ENCODE measurements at places on chromosomes 4 and X. TPM values are rescaled to one million over a fixed set of nuclear protein-coding genes. Genes with fewer than 3 reads are reported as not detected.

USP27X gene
- 4.2 TPM for total RNA-seq

ODAPH gene
- not detected for total RNA-seq

AKAP14 gene
- not detected for total RNA-seq

- H3K36me3 ChIP-seq, result no peaks in the 10 kb centered on the region
- H3K27ac ChIP-seq, result no peak overlapping the region
- no peak for DNase-seq
- peaks cover 2% of the 10 kb centered on the region for H3K27me3 ChIP-seq
- no peak overlapping the region for H3K4me3 ChIP-seq
- peaks cover 12% of the 10 kb centered on the region for H3K4me1 ChIP-seq
Observed at GRCh38 chr4:118356731-118357130, 3.9 kb upstream of the PRSS12 start.

GRCh38 chr4:70927502-70928137 is 25.5 kb downstream of the MOB1B start:
- DNase-seq, result no peak
- H3K4me1 ChIP-seq, result peaks cover 8% of the 10 kb centered on the region
- H3K27me3 ChIP-seq, result no peaks in the 10 kb centered on the region
- no peak overlapping the region for H3K4me3 ChIP-seq
- H3K27ac ChIP-seq, result no peak overlapping the region
- no peaks in the 10 kb centered on the region for H3K36me3 ChIP-seq

- H3K27me3 ChIP-seq, result no peaks in the 10 kb centered on the region
- H3K4me3 ChIP-seq, result no peak overlapping the region
- no peaks in the 10 kb centered on the region for H3K4me1 ChIP-seq
- H3K36me3 ChIP-seq, result no peaks in the 10 kb centered on the region
Observed at GRCh38 chrX:132204629-132205028, 14.6 kb downstream of the RAP2C start.

- peaks cover 5% of the 10 kb centered on the region for H3K4me1 ChIP-seq
- no peaks in the 10 kb centered on the region for H3K27me3 ChIP-seq
- DNase-seq, result no peak
- no peak overlapping the region for H3K27ac ChIP-seq
- H3K36me3 ChIP-seq, result no peaks in the 10 kb centered on the region
Observed at GRCh38 chr4:15753786-15754185, 24.3 kb upstream of the CD38 start.

DNA sequence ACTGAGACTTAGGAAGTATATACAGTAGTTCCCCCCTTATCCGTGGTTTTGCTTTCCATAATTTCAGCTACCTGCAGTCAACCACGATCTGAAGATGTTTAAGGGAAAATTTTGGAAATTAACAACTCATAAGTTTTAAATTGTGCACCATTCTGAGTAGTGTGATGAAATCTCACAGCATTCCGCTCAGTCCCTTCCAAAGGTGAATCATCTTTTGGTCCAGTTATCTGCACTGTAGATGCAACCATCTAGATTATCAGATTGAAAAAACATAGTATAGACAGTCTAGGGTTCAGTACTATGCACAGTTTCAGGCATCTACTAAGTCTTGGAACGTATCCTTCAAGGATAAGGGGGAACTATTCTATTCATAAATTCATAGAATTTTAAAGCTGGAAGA is 109.0 kb downstream of the ANXA3 start:
- peaks cover 31% of the 10 kb centered on the region for H3K4me1 ChIP-seq
- no peak overlapping the region for H3K27ac ChIP-seq
- no peaks in the 10 kb centered on the region for H3K36me3 ChIP-seq
- no peak for DNase-seq
- no peak overlapping the region for H3K4me3 ChIP-seq
- no peaks in the 10 kb centered on the region for H3K27me3 ChIP-seq

GRCh38 chr4:13722649-13723048 is 95.1 kb upstream of the BOD1L1 start:
- no peaks in the 10 kb centered on the region for H3K27me3 ChIP-seq
- no peak for DNase-seq
- no peaks in the 10 kb centered on the region for H3K36me3 ChIP-seq

GRCh38 chr4:72073816-72074215 is 42.0 kb downstream of the NPFFR2 start:
- H3K27me3 ChIP-seq, result no peaks in the 10 kb centered on the region
- H3K4me1 ChIP-seq, result no peaks in the 10 kb centered on the region
- no peaks in the 10 kb centered on the region for H3K36me3 ChIP-seq

DNA sequence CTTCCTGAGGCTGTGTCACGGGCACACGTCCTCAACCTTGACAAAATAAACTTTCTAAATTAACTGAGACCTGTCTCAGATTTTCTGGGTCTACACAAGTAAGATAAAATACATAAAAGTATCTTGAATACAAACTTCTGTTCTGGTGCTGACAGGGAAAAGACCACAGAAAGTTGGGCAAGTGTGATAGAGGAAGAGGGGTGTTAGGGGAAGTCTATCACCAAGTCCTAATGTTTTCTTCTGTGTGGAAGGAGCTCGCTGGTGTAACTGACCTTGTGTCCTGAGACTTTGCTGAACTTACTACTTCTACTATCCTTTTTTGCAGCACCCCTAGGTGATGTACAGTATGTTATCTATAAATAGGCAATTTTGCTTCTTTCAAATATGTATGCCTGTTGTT is 97.0 kb upstream of the STIM2 start:
- no peaks in the 10 kb centered on the region for H3K27me3 ChIP-seq
- no peak for DNase-seq
- no peak overlapping the region for H3K27ac ChIP-seq
- no peaks in the 10 kb centered on the region for H3K36me3 ChIP-seq
- H3K4me3 ChIP-seq, result no peak overlapping the region
- no peaks in the 10 kb centered on the region for H3K4me1 ChIP-seq

DNA sequence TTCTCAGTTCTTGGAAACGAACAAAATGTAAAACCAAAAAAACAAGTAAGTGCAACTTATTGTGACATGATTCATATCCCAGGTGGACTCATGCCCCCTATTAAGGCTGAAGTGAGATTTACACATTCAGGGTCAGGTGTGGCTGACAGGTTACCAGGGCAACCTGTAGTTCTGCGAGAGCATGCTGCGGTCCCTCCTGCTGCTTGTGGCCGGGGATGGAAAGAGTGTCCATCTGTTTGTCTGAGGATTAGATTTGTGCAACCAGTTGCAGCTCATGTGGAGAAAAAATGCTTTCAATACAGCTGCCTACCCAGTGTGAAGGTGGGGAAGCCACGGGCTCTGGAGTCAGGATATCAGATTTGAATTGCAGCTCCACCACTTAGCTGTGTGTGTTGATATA is 78.8 kb downstream of the FAM184B start:
- H3K27ac ChIP-seq, result no peak overlapping the region
- no peaks in the 10 kb centered on the region for H3K27me3 ChIP-seq
- no peak for DNase-seq
- no peaks in the 10 kb centered on the region for H3K4me1 ChIP-seq
- no peaks in the 10 kb centered on the region for H3K36me3 ChIP-seq
- H3K4me3 ChIP-seq, result no peak overlapping the region

GRCh38 chr4:38149997-38150671 is 189.9 kb downstream of the PTTG2 start:
- no peak for DNase-seq
- H3K4me3 ChIP-seq, result no peak overlapping the region
- no peaks in the 10 kb centered on the region for H3K36me3 ChIP-seq
- H3K27ac ChIP-seq, result no peak overlapping the region

Data from upper lobe of left lung (tissue), 6 donors.